Activated CD8-positive, alpha-beta memory T cell treated with anti-CD3 and anti-CD28 coated beads for 4 hours (primary cell): ENCODE measurements at places on chromosomes 5 and 9.

GRCh38 chr5:56410696-56411095 is 177.6 kb upstream of the ANKRD55 start:
- DNase-seq = no peak

DNA sequence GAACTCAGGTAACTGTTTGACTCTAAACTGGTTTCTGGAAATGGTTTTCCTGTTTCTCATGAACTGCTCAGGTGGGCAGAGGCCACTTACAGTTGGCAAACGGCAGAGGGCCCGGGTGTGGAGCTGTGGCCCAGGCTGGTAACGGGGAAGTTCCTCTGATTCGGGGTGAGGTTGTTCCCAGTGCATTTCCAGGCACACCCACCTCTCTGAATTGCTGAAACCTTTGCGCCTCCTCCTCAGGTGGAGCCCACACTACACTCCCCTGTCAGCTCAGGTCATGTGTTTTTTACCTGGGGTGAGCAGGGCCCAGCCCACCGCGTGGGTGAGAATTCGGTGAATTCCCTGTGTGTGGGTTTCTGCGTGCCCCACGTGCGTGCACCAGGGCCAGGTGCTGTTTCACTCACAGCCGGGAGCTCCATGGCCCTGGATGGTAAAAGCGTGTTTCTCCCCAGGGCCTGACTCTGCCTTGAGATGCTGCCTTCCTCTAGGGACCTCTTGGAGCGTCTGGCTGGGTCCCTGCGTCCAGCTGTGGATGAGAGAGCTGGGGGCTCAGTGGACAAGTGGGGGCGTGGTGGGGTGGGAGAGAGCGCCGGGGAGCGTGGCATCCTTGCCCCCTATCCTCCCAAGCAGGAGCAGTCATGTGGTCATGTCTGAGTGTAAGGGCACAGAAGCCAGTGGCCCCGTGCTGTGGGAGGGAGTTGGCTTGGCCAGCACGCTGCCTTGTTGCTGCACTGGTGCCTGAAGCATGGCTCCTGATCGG is 33.5 kb upstream of the LPCAT1 start:
- DNase-seq = no peak

- no peak for DNase-seq
Observed at GRCh38 chr5:141778206-141778605, 96.2 kb upstream of the ARAP3 start.

- DNase-seq = no peak
Observed at GRCh38 chr5:66338828-66339227, 194.7 kb downstream of the SREK1 start.

DNA sequence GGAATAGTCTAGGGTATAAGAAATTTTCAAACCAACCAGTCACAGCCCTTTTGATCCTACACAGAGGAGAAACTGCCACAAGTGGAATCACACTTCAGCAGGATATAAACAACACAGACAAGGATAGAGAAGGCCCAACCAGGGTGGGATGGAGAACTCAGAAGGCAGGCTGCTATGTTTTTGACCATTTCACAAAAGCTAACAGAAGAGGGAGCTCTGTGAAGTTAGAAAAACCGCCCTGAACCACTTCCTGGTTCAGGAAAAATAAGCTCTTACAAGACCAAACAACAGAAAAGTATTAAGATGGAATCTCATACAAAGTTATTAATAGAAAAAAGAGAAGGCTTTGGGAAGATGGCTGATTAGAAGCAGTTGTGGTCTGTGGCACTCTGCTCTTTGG is 960 bp upstream of the IFNB1 start:
- no peak for DNase-seq

- no peak for DNase-seq
Observed at GRCh38 chr5:122719991-122720746, 54.7 kb upstream of the SNX2 start.

DNA sequence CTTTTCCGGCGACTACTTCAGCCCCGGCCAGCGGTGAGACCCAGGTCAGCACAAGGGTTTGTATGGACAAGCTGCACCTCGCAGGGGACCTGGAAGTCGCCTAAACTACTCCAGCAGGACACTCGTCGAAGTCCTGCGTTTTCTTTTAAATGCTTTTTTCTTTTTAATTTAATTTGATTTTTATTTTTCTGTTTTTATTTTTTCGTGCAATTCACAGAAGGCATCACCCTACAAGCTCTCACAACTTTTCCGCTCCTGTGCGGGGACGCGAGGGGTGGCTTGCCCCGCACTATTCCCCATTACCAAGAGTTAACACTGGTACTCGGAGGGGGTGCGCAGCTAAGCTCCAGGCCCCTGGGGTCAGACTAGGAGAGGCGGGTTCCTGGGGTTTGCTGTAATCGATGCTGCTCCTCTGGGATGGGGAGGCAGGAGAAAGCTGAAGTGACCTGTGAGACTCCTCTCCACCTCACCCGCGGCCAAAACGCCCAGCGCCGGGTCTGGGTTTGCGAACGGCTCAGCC is 1.3 kb downstream of the EDIL3 start:
- no peak for DNase-seq

DNA sequence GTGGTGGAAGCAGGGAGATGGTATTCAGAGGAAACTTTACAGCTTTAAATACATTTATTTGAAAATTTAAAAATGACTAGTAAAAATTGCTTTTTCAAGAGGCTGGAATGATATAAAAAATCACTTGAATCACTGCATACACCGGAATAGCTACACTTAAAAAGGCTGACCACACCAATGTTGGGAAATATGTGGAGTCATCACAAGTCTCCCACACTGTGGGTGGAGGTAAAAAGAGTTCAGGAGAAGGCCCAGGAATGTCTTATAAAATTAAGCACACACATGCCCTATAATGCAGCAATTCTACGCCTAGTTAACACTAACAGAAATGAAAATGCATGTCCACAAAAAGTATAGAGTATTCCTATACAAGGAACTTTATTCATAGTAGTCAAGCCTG is 198.1 kb downstream of the ROR2 start:
- DNase-seq = no peak

DNA sequence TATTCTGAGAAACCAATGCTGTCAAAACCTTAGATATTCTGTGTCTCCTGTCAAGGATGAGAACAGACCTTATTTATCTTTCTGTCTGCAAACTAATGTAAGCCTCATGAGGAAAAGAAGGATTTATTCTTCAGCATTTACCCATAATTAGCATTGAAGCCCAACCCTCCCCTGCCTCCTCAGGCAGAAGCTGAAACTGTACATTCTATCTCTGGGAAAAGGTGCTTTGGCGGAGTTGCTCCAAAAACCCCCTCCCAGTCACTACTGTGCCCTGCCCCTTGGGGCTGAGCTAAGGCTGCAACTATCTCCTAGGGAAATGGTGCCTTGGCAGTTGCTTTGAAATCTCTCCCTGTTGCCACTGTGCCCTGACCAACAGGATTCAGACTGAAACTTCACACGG is 106.2 kb upstream of the TLR4 start:
- no peak for DNase-seq

DNA sequence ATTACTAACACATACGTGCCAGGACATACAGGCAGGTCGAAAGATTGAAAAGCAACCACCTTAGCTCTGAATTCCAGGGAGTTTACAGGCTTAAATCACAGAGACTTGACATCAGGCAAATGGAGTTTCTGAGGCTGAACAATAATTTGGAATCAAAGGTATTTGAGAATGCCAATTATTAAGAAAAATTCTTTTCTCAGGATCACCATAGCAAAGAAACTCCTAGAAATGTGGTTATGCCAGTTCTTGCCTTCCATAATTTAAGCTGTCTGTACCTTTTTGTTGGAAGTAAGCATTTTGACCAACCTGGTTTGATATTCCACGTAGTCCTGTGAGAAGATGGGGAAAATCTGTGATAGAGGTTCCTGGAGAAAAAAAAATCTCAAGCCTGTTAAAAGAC is 312.4 kb upstream of the SMARCA2 start:
- DNase-seq = no peak

- DNase-seq = no peak
Observed at GRCh38 chr5:78586251-78586650, 62.3 kb downstream of the LHFPL2 start.

DNA sequence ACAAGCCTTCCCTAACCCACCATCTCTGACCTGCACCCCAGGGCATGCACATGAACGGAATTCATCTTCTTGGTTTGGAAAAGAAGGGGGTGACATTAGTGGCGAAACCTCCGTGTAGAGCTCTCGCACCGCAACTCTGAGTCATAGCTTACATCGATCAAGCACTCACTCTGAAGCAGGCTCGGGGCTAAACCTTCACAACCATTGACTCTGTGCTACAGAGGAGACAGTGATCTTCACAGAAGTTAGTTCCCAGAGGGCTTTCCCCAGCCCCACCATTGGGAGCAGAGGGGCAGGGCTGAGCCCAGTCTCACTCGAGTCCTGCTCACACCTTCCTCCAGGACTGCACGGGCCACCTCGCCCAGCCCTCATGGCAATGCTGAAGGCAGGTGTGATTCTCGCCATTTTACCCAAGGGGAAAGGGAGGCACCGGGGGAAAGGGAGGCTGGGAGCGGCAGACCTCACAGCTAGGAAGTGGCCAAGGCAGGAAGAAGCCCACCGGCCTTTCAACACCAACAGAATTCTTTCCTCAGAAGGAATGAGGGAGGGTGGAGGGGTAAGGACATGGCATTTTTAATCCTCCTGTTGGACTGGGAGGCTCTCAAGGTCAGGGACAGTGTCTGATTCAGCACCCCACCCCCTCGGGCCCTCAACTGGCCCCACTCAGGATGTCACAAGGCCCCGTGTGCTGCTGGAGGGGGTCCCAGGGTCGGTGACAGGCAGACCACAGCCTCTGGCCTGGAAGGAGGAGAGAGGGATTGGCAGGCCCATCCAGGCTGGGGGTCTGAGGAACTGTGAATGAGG is 25.9 kb upstream of the IL17B start:
- no peak for DNase-seq

DNA sequence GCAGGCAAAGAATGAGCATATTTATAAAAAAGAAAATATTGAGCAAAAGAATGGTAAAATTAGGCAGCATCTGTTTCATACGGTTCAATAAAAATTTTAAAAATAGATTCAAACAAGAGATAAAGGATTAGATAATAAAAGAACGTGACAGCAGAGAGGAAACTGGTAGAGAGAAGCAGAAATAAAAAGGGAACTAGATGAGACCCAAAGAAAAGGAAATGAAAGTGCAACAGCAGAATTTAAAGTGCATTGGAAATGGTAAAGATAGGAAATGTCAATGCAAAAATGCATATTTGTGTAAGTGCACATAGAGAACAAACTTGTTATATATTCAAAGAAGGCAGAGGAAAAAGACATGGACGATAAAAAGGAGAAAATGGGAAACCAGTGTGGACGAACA is 70.2 kb downstream of the SUSD1 start:
- DNase-seq = no peak

DNA sequence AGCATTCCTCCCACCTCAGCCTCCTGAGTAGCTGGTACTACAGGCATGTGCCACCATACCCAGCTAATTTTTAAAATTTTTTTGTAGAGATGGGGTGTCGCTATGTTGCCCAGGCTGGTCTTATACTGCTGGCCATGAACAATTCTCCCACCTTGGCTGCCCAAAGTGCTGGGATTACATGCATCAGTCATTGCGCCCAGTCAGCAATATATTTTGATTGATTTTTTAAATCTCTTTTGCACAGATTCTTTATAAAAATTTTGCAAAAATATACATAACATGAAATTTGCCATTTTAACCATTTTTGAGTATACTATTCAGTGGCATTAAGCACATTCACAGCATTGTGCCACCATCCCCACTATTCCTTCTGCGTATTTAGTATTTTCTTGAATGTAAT is 94.0 kb downstream of the INVS start:
- DNase-seq = no peak

DNA sequence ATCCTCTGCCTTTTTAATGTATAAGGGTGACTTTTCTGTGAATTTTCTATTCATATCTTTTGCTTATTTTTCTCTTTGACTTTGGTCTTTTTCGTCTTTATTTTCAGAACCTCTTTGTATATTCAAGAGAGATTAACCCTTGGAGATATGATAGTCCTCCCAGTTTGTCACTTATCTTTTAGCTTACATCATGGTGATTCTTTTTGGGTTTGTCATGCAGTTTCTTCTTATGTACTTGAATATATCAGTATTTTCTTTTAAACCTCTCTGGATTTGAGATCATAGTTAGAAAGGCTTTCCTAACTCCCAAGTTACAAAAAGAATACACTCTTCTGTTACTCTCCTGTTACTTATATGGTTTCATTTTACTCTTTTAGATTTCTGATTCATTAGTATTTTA is 27.5 kb upstream of the GPR21 start:
- DNase-seq = no peak

DNA sequence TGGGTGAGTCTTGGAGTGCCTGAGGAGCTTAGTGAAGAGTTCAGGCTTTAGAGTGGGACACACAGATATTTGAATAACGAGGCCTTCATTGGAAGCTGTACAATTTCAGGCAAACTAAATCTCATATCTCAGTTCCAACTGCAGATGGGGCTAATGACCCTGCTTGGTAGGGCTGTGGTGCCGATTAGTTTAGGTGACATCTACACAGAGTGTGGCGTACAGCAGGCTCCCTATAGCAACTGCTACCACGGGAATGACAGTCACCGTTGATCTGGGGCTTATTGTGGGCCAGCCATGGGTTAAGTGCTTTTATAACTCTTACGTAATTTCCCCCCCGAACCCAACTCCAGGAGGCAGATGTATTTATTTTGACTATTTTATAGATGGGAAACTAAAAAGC is 70.8 kb downstream of the FAT2 start:
- DNase-seq = no peak

DNA sequence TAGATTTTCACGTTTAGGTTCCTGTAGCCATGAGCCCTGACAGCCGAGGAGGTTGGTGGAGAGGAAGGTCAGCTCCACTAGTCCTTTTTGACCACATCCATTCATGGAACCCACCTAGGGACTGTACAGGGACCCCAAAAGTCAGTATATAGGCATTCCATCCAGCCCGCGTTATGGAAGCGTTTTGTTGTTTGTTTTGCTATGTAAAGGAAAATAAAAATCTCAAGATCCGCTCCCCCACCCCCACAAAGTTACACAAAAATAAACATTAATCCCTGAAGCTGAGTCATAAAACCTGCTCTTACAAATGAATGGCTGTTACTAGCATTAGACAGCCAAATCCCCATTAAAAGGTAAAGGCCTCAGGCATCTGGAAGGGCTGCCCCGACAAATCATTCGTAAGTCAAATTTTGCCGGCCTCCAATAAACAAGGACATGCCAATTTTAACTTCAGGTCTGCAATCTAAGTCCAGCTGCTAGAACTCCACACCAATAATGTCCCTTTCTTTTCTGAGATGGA is 292.9 kb downstream of the MED10 start:
- no peak for DNase-seq

GRCh38 chr5:86880785-86881492 is 263.2 kb downstream of the COX7C start:
- no peak for DNase-seq
